Retinal pigment epithelial cell (primary cell): ENCODE measurements at places on chromosomes 13 and 19.

DNA sequence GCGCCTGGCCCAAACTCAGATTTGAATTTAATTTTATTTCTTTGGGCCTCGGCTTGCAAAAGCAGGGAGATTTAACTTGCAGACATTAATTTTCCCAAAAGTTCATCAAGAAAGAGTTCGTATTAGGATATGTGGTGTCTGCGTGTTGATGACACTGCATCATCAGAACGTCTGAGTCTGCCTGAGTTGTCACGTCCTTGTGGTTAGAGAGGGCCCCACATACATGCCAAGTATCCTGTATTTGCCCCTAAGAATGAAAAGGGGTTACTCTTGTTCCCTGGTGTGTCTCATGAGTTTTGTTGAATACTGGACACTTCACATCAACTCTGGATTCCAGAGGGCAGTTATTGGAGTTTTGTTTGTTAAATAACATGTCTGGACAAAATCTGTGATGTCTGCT is 5.6 kb upstream of the TEX29 start:
- DNase-seq, result no peak

DNA sequence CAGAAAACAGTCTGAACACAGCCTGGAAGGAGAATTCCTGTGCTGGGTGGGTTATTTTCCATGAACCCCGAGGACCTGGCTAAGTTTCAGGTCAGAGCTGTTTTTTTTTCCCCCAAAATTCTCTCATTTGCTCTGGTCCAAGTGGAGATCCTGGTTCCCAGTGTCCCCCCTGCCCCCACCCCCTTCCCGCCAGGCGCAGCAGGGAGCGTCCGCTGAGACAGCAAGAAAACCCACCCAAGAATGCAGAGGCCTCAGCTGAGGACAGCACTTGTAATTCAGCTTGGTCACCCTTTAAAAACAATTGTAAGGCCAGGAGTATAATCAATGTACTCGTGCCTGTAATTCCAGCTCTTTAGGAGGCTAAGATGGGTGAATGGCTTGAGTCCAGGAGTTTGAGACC is 11.4 kb upstream of the TSPAN16 start:
- no peak for DNase-seq

- DNase-seq, result no peak
Measured at GRCh38 chr19:14577264-14577663, 5.4 kb upstream of the NDUFB7 start.

GRCh38 chr19:47505506-47505905 is 9.4 kb downstream of the NAPA start:
- DNase-seq, result no peak

DNA sequence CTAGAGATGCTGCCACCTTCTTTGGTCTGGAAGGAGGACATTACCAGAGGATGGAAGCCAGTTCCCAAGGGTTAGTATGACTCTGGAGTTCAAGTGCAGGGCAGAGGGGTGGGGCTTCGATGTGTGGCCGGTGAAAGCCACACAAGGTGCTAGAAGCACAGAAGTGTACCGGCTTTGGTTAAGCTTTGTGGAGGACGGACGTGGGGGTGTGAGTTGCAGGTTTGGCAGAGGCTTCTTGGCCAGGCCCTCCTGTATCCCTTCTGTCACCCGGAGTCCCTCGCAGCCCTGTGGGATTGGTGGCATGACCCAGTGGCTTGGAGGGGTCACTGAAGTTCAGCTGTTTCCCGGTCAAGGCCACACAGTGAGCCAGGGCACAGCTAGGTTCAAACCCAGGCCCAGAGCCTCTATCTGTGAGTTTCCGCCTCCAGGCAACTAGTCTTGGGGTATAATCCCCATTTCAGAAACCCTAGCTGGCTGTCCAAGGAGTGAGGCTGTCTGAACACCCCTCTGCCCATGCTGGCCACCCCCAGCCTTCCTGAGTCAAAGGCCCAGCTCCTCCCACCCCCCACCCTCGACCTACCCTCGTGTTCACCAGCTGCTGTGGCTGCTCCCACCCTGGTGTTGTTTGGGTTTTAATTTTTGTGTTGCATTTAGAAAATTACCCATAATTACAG is 4.6 kb upstream of the SSBP4 start:
- no peak for DNase-seq

- DNase-seq, result no peak
Measured at GRCh38 chr19:1397838-1398237, 3.5 kb downstream of the GAMT start.

- DNase-seq, result peak; percentile 86
Measured at GRCh38 chr13:77853703-77854102, 64.9 kb downstream of the EDNRB start.

DNA sequence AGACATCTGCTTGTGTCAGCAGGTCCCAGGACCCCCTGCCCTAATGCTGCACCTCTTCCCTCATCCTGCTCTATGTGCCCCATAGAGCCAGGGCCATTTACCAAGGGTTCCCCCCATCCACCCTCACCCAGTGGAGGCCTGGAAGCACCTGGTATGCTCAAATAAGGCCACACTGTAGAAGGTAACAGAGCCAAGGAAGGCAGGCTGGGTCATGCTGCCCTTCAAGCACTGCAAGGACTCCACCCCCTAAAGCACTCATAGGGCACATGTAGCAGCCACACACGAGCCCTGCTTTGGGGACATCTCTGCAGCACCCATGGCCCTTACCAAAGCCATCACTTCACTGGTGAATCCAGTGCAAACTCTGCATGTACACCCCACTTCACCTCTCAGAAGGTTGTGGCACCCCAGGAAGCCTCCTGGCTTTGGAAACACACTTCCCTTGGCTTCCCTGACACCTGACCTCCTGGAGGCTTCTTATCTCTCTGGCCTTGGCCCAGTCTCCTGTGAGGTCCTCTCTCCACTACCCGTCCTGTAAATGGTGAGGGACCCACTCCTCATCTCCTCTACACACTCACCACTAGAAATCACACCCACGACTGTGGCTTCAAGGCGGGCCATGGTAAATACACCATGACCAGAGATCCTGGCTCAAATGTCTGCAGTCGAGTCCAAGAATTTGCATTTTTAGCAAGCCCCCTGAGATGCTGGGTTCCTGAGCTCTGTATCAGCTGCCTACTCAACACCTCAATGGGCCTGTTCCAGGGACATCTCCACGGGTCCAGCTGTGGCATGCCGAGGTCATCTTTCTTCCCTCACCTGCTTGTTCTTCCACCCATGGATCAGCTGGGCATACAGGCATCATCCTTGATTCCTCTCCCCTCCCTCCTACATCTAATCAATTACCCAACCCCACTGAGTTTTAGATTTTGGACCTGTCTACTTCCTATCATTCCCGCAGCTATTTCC is 80.9 kb upstream of the DOCK9 start:
- no peak for DNase-seq

GRCh38 chr19:799076-799881 is 2.0 kb downstream of the PTBP1 start:
- no peak for DNase-seq

DNA sequence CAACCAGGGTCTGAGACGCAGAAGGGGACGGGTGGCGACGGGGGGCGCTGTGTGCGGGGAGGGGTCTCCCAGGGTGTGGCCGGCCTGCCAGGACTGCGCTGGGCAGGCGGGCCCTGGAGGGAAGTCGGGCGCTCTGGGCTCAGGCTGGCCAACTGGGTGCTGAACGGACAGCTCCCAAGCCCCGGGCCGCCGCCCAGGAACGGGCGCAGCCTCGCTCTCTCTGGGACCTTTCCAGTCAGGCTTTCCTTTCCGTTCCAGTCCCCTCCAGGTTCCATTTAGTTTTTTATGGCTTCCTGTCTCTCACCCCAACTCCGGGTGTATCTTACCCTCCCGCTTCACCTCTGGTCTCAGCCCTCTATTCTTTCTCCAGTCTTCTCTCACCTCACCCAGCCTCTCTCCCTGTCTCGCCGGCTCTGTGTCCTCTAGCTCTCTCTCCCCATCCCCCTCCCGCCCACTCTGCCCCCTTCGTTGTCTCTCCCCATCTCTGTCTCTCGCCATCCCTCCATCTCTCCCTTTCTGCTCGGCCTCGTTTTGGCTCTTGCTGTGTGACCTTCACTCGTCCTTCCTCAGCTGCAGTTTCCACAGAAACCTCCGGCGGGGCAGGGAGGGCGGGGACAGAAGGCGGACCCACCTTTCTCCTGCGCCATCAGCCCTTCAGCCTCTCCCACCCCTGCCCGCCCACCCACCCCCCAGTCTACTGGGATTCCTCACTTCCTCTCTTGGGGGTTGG is 3.3 kb upstream of the ATP1A3 start:
- no peak for DNase-seq
